CD4-positive, alpha-beta memory T cell (primary cell): ENCODE measurements at places on chromosomes 11 and 22. TPM values are rescaled to one million over a fixed set of nuclear protein-coding genes. Genes with fewer than 3 reads are reported as not detected.

DNA sequence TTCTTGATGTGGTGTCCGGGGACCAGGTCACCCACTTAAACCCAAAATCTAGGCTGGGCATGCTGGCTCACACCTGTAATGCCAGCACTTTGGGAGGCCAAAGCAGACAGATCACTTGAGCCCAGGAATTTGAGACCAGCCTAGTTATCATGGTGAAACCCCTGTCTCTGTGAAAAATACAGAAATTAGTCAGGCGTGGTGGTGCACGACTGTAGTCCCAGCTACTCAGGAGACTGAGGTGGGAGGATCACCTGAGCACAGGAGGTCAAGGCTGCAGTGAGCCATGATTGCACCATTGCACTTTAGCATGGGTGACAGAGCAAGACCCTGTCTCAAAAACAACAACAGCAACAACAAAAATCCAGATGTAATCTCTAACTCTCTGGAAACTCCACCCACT is 30.3 kb upstream of the FJX1 start:
- no peak for DNase-seq

DNA sequence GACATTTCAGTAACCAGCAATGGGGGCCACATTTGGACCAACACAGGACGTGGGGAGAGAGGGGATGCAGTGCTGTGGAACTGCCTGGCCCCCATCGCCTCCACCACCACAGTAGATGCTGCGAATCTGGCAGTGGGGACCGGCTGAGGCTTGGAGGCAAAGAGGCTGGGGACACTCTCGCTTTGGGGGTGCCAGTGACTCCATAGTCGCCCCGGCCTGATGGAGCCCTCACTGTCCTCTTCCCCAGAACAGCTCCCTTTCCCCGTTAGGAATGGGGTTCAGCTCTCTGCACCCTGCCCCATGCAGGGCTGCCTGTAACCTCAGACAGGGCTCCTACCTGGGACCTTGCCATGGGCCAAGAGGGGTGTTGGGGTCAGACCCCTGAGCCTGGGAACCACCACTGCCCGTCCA is 1.8 kb upstream of the MUC2 start:
- no peak for DNase-seq

CDC42BPG gene
- total RNA-seq = 9.0 TPM

GRCh38 chr11:131546218-131546895 is 175.9 kb downstream of the NTM start:
- no peak for DNase-seq

DNA sequence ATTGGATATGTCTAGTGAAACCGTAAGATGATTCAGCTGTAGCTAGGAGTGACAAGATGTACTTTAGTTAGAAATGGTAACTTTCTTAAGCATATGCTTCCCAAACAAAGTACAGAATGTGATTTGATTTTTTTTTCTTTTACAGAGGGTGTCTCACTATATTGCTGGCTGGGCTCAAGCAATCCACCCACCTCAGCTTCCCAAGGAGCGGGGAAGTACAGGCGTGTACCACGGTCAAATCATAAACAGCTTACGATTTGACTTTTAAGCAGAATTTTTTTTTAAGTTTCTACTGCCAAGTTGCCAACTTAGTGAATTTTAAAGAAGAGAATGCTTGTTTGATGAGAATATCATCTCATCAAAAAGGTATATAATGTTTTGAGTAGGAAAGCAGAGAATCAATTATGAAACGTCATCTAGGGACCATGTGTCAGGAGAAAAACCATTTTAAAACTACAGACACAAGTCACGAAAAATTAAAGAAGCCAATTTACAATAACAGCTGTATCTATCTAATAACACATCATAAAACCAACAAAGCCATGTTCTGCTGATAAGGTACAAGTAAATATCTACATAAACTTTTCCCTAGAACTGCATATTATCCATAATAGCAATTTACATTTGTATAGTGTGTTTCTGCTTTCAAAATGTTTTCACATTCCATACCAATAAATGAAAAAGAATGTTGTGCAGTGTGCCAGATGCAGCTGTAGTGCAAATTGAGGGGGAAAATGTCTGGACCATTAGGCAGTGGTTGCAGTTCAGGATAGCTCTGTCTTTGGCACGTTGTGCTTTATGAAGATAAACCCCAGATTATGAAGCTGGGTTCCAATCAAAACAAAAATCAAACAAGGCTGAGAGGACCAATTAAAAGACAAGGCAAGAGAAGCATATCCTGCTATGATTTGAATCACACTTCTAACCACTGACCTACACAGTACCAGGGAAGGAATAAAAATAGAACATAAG is 33.7 kb upstream of the USP47 start:
- no peak for DNase-seq

SPON1 gene
- 58.1 TPM for total RNA-seq

SSH3 gene
- total RNA-seq = 26.3 TPM

A4GALT gene
- 0.15 TPM for total RNA-seq
